ENCODE measurements at places on chromosomes 11 and 22. TPM values are rescaled to one million over a fixed set of nuclear protein-coding genes. Genes with fewer than 3 reads are reported as not detected.

ACTN3 gene
- 0.16 TPM for total RNA-seq

IRAG1 gene
- total RNA-seq, result 6.1 TPM

JHY gene
- 2.3 TPM for total RNA-seq

GGT5 gene
- 0.56 TPM for total RNA-seq

DNA sequence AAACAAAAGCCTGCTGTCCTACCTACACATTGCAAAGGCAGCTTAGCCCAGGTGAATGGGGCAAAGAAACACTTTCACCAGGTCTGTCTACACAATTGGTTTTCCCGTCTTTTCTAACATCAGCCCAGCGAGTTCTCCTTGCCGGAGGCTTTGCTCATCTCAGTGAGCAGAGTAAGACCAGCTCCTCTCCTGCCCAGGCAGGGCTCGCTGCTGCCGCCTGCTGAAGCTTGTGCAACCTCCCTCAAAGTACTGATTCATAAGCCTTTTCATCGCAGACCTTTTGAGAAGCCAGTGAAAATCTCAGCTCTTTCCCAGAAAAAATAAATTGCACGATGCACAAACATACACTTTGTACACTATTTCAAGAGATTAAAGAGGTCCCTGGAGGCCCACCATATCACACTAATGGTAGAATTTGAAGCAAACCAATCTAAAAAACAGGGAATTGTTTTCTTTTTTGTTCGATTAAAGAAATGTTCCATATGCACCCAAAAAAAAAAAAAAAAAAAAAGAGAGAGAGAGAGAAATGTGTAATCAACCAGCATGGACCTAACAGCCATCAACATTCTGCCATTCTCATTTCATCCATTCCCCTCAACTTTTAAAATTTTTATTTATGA, 328.1 kb upstream of the MPPED2 start:
- DNase-seq, result peak; percentile 58

GRCh38 chr11:60699284-60699691, at the start of gene MS4A8:
MS4A8 (plus strand) TSS chr11:60699612; CDS start chr11:60700861, 1,249 bp downstream.
- no peak for DNase-seq

GRCh38 chr11:79179087-79179486, 261.7 kb downstream of the TENM4 start:
- DNase-seq, result no peak

DNA sequence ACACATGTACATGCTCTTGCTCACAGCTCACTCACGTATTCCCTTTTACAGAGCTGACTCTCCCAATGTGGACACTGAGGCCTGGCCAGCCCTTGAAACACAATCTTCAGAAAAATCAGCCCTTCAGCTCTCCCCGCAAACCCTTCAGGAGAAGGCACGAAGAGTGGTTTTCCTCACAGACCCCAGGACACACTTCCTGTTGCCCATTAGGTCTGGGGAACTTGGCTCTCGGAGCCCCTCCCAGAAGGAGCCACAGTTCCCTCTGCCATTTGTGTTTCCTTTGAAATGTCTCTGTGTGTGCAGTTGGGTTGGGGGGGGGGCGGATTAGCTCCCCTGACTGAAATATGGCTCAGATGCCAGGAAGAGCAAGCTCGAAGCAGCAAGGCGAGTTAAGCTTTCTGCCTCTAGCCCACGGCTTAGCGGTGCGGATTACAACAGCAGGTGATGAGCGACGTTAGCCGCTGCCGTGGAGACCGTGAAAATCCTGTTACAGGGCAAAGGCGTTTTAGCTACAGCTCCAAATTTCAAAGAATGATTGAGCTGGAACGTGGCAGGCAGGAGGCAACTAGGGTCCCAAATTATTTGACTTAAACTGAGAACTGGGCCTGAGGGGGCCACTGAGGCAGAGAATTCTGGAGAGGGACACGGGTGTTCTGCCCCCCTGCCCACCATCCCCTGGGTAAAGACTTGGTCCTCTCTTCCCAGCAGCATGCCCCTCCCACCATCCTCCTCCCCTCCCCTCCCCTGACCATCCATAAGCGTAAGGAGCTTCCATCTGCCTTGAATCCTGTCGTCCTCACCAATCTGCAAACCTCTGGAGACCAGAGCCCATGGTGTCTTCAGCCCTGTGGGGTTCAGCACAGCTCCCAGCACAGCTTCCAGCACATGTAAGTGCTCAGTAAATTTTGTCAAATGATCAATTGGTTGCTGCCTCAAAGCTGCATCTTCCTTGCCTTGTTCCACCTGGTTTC, 598.6 kb downstream of the BUD13 start:
- DNase-seq, result no peak

DNA sequence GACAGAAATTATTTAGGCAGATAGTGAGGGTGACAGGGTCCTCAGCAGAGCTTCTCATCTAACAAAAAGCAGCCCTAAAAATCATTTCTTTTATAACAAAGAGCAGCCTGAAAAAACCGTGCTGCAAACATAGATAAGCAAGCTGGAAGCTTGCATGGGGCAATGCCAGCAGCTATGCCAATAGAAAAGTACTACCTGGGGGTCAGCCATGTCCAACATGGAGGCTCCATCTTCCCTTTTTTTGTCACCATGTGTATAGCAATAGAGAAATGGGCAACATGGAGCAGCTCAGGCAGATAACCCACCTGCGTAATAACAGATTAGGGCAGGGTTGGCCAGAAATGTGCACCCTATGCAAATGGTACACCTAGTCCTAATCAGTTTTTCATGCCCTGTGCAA, 57.4 kb upstream of the IGLL5 start:
- DNase-seq, result no peak

DNA sequence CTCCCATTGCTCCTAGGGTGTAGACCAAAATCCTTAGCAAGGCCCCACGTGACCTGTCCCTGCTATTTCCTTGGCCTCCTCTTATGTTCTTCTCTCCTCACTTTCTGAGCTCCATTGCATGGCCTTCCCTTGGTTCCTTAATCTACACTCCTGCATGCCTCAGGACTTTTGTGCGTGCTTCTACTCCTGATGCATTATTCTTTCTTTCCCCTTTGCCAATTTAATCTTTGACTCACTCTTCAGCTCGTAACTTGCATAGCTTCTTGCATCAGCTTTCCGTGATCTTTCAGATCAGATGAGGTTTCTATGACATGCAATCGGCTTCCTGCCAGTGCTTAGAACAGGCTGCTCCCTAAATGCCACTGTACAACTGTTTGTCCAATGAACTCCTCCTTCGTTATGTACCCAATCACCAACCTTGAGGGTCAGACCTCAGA, 261.6 kb upstream of the CADM1 start:
- DNase-seq, result no peak

- no peak for DNase-seq
Measured at GRCh38 chr11:8235925-8236324, 27.8 kb downstream of the LMO1 start.

- DNase-seq, result no peak
Measured at GRCh38 chr11:72308226-72309073, 64.5 kb upstream of the PHOX2A start.

DNA sequence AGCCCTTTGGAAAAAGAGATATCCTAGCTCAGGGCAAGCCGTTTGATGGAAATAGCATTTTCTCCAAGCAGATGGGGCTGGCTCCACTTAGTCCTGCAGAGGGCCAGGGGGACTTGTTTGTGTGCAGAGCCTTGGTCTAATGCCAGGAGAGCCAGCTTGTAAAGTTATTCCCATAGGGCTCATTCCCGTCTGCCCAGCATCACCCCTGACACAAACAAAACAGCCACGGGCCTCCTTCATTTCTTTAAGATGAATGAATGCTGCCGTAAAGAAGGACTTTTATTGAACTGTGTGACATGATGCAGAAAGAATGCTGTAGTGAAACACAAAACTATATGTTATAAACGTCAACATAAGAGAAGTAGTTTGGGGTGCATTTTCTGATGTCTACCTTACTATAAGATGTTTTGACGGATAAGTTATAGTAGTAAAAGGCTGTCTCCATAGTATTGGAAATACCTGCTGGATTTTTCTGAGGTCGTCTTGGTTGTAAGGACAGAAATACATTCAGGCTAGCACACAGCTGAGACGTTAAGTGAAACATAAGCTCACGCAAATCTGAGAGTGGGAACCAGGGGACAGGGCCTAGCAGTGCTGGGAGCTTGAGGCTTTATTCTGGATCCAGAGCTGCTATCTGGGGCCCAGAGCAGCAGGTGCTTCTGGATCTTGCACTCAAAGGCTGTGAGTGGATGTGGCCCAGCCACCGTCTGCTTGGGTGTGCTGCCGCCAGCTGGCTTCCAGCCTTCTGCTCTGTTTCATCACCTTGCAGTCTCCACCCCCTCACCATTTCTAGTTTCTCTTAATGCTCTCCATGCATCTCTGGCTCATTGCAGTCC, 53.3 kb downstream of the NCAM1 start:
- no peak for DNase-seq

- DNase-seq, result peak; percentile 93
Measured at GRCh38 chr11:115504276-115505158, at the start of gene CADM1. CADM1 (minus strand) TSS chr11:115504415.

DNA sequence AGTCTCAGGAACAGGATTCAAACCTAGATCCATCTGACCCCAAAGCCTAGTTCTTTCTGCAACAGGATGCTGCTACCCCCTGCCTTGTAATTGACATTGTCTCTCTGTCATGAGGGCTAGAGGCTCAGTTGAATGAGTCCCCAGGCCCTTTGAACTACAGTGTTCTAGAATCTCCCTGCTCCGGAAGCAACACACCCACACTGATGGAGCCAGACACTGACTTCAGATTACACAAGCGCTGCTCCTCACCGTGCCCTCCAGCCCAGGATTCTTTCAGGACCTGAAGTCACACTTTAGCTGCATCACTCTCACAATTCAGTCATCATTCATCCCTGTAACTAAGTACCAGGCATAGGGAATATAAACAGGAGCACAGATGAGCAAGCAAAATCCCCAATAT, 69.6 kb downstream of the RAB30 start:
- DNase-seq, result no peak

- no peak for DNase-seq
Measured at GRCh38 chr11:133197425-133197824, 334.9 kb downstream of the OPCML start.

GRCh38 chr22:43246188-43246587, 59.3 kb upstream of the TTLL12 start:
- no peak for DNase-seq
